ENCODE measurements at places on chromosomes 4 and X.

DNA sequence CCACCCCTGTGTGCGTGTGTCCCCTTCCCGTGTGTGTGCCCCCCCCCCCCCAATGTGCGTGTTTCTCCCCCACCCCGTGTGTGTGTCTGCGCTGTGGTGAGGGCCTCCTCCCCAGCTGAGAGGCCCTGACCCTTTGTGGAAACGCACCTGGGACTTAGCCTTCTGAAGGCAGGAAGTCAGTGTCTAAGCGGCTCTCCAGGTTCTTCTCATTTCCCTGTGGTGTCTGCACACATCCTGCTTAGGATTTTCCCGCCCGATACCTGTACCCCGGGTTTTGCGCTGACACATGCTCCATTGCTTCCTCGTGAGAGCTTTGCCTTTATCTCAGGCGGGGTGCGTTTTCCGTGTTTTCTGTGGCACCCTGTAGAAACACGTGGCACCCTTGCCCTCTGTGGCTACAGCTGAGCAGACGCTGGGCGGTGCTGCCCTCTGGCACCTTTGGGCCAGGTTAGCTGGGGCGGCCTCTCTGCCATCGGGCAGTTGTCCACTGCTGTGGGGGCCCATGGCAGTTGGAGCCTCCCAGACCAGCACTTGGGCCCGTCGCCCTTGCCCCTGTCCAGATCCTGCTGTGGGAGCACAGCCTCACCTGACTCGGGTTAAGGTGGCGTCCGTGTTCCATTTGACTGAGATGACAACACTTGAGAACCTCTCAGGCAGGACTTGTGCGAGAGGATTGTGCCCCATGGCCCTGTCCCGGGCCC is 26.3 kb downstream of the MAEA start:
- no peak for DNase-seq

DNA sequence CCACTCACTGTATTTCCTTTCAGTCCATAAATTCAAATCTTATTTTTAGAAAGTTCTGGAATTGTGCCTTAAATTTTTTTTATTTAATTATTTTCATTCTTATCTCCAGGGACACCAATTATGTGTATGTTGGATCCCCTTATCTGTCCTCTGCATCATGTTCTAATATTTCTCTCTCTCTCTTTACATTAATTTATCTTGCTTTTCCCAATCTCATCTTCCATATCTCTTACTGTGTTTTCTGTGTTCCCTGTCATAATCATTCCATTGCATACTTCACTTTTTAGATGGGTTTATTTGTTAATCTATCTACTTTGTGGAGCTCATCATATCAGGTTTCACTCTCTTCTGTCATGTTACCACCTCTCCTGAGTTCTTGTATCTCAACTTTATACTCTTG is 37.4 kb downstream of the PPP2R2C start:
- DNase-seq, result no peak

DNA sequence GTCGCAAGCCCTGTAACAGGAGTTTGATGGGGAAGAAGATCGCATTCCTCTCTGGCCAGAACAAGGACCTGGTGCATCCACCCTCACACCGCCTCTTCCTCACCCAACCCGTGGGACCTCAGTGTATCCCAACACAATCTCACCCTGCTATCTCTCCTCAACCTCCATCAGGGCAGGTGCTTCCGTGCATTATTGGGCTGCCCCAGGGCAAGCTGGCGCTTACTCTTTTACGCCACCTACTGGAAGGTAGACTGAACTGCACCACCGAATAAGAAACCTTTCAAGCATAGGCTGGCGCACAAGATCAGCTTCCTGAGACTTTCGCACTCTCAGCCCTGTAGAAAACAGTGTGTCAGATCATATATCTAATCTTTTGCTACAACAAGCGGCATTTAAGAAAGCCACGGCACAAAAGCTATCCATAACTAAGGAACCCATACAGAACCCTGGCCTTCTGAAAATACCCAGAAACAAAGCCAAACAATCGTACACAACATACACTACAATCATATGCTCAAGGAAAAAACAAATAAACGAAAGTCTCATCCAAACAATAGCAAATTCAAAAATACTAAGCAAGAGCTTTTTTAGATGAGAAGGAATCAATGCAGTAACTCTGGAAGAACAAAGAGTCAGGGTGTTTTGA is 209.3 kb downstream of the UGT8 start:
- DNase-seq, result peak; percentile 30

DNA sequence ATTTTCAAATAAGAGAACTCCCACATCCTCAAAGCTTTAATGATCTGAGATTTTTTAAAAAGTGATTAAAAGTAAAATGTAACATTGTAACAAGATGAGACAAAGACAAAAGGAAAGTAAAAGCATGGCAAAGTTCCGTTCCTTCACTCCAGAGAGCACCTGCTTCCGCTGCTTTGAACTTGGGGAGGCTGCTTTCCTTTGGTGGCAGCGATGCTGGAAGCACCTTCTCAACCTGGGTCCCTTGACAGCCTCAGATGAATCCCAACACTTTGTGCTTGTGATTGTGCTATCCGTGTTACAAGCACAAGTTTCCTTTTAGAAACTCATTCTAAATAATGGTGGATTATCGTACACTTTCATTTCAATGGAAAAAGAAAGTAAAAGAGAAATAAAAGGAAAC is 59.7 kb downstream of the HADH start:
- DNase-seq, result no peak

DNA sequence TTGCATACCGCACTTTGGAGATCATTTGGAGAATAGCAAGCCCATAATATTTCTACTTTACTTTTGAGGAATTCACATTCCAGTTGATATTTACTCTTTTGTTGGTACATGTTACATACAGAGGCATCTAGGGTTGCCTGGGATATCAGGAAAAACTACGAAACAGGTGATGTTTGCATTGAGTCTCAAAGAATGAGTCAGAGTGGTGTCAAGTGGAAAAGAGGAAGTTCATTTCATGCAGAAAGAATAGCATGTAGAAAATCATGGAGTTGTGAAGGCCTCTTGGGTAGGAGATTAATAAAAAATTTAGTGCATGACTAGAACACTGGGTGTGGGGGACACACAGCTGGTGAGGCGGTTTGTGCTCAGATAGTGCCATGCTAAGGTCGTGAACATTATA is 33.5 kb upstream of the ELOVL6 start:
- DNase-seq, result no peak
